ENCODE measurements at places on chromosomes 4 and X.

- DNase-seq, result no peak
Observed at GRCh38 chr4:174352061-174352819, 68.5 kb downstream of the CEP44 start.

- DNase-seq, result no peak
Observed at GRCh38 chr4:119570401-119570800, 58.2 kb downstream of the PDE5A start.

DNA sequence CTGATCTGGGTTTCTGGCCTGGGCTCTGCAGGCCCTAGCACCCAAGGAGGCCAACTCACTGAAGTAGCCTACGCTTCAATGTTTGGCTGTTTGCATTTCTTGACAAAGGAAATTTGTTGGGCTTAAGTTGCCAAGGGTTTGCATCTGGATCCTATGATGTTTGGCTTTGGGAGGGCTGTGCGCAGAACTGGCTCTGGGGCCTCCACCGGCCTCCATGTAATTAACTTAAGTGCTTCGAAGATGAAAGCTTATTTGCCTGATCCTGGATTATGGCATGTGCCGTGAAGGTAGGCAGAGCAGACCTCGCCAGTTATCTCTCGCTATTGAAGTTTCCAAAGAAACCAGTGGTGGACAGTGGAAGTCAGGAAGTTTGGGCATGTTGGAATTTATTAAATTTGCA, 124.3 kb upstream of the STX18 start:
- DNase-seq, result no peak

DNA sequence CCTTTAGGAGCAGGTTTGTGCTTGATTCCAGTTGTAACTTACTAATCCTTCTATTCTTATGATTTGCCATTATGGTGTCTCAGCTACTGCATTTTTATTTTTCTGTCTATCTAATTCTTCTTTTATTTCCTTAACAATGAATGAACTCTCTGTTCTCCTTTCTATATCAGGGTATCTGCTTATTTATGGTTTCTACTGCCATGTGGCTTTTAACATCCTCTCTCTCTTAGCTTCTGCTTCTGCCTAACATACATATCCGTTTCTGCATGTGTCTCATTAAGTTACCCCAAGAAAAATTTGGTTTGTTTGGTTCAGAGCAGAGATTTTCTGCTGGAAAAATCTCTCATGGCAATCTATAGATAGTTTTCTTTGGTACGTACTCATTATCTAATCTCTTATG, 614.4 kb downstream of the RPA4 start:
- DNase-seq, result no peak

DNA sequence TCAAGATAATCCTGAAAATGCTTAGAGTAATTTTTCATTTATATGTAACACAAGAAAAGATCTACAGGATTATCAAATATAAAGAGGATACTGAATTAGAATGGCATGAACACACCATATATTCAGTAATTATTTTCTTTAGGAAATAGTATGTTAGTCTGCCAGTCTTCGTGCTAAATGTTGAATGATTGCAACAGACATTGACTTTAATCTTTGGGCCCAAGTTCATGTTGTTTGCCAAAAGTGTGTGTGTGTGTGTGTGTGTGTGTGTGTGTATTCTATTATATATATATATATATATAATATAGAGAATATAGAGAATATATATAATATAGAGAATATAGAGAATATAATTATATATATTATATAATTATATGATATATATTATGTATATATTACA, 186.6 kb downstream of the TMEM47 start:
- DNase-seq, result no peak

GRCh38 chr4:188175288-188175687, 36.0 kb downstream of the TRIML1 start:
- no peak for DNase-seq

- no peak for DNase-seq
Observed at GRCh38 chr4:10565166-10565780, 108.0 kb upstream of the ZNF518B start.

GRCh38 chrX:150268839-150269355, 94.2 kb upstream of the MAMLD1 start:
- no peak for DNase-seq

- no peak for DNase-seq
Observed at GRCh38 chr4:151215295-151215694, 61.7 kb upstream of the PRSS48 start.

GRCh38 chrX:24498181-24498580, 33.1 kb downstream of the PDK3 start:
- DNase-seq, result no peak

DNA sequence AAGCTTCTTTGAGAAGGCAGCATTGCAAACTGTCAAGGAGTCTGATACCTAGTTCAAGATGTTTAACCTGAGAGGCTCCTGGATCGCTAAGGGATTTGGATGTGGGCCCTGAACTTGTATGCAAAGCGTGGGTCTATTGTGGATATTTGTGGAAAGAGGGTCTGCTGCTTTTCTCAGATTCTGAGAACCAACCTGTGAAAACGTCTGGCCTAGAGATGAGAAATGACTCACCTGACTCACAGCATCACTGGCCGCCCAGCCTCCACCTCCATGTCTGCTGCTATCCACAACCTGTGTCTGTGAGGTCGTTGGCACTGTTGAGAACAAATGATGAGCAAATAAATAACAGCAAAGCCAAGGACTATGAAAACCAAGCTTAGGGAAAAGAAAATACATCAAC, 33.3 kb upstream of the PROM1 start:
- DNase-seq, result no peak

- DNase-seq, result no peak
Observed at GRCh38 chr4:139300431-139301112, 733 bp upstream of the NAA15 start.

DNA sequence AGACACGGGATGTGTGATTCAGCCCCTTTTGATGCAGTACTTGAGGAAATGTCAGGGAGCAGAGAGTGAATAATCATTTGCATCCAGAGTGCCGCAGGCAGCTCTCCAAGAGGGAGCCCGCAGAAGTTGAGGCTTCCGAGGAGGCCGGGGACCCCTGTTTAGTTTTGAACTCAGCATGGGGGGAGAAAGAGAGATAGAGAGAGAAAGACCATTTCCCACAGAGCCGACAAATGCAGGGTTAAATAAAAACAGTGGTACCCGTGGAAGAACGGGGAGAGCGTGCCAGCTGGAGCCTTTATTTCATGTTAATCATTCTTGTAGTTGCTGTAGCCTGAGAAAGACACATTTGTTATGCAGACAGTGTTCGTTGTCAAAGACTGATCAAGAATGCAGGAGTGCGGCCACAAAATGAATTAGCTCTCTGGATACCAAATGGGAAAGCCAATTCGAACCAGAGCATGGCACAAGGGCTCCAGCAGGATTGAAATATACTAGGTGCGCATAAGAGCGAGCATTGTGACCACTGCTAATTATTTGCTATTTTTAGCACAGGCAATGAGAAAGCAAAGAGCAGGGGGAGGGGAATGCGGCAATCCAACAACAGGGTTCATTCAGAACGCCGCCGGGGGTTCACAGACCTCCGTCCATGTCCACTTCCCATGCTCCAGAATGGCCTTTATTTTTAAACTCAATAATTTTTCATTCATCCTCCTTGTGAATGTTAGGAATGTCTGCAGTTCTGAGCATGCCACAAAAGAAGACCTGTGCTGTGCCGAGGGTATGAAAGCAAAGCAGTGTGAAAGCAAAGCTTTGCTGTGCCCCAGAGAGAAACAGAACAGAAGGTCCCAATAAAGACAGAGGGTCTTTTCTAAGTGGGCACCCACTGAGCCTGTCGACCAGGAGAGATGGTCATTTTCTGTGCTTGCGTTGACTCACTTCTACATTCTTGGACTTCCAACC, 243.9 kb upstream of the VCX3A start:
- no peak for DNase-seq

DNA sequence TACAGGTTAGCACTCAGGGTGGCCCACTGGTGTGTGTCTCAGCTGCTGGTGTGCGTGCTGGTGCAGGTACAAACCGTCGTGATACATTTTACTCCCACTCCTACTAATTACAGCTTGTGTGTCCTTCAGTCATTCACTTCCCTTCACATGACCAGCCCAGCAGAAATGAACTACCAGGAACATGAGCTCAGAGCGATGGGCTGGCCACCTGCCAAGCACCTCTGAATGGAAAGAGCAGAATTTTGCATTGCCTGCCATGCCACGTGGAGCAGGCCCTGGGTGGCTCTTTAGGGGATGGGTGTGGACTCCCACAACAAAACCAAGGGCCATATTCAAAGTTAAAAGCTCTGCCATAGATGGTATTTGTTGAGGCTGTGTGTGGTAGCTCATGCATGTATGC, 58.9 kb upstream of the PGM2 start:
- no peak for DNase-seq

GRCh38 chr4:154511981-154512380, 20.4 kb upstream of the DCHS2 start:
- no peak for DNase-seq

GRCh38 chr4:577499-578450, 1.7 kb upstream of the TMEM271 start:
- no peak for DNase-seq

DNA sequence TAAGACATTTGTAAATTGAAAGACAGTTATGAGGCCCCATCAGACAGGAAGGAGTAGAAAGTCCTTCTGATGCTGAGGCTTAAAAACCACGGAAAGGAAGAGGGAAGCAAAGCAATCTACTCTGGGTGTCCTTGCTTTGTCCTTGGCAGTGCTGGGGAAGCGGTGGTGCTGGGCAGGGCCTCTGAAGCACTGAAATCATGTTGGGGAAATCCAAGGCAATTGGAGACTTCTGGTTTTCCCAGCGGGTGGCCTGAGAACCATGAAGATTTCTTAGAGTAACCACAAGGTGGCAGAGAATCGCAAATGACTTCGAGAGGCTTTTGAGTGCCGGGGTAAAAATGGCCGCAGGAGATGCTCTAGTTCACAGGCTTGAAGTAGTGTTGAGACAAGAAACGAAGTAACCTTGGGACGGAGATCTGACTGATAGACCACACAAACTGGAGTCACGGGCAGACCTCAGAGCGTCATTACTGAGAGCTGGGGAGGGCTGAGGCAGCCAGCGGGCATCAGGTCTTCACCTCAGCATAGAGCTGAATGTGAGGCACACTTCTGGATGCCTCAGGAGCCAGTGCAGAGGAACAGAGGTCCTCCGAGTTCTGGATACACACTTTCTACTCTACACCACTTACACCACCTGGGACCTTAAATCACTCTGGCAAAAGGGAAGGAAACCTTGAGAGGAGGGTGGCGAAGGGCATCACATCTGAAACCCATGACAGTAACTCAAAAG, 130.7 kb upstream of the GPRIN3 start:
- DNase-seq, result no peak

DNA sequence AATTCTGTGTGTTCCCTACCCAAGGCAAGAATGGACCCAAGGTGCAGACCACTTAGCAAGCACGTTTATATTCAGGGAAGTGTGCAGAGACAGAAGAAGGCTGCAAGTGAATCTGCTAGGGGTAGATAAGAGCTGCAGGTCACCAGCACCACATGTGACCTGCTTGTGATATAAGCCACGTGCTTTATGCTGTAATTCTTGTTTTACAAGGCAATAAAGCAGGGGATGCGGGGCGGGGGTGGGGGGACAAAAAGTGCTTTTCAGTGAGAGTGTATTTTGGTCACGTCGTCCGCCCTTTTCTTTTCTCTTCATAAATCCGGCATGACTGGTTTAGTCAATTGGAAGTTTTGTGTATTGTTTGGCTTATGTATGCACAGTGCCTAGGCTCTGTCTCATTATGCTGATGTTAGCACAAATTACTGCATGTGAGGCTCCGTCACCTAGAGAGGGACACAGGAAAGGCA, 192.7 kb downstream of the RBMX2 start:
- DNase-seq, result no peak

- no peak for DNase-seq
Observed at GRCh38 chr4:185775792-185776555, 36.0 kb downstream of the SORBS2 start.

- DNase-seq, result no peak
Observed at GRCh38 chr4:11404431-11404830, 24.3 kb downstream of the HS3ST1 start.

- no peak for DNase-seq
Observed at GRCh38 chr4:61473306-61473705, 273.2 kb downstream of the ADGRL3 start.

GRCh38 chrX:154399527-154400368, 1.6 kb downstream of the RPL10 start:
- DNase-seq, result no peak

DNA sequence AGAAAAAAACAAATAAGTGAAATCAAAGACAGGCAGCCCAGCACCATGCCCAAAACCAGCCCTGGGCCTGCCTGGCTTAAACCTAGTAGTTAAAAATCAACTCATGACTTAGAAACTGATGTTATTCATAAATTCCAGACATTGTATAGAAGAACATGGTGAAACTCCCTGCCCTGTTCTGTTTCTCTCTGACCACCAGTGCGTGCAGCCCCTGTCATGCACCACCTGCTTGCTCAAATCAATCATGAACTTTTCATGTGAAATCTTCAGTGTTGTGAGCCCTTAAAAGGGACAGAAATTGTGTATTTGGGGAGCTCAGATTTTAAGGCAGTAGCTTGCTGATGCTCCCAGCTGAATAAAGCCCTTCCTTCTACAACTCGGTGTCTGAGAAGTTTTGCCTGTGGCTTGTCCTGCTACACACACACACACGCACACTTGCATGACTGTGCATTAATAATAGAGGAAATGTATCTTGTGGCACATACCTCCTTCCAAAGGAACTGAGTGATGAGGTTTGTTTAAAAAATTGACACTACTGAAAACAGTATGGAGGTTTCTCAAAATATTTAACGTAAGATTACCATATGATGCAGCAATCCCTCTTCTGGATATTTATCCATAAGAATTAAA, 39.2 kb upstream of the UGT2B7 start:
- no peak for DNase-seq

- DNase-seq, result peak; percentile 5
Observed at GRCh38 chrX:64975491-64975890, 759 bp downstream of the ZC4H2 start.

DNA sequence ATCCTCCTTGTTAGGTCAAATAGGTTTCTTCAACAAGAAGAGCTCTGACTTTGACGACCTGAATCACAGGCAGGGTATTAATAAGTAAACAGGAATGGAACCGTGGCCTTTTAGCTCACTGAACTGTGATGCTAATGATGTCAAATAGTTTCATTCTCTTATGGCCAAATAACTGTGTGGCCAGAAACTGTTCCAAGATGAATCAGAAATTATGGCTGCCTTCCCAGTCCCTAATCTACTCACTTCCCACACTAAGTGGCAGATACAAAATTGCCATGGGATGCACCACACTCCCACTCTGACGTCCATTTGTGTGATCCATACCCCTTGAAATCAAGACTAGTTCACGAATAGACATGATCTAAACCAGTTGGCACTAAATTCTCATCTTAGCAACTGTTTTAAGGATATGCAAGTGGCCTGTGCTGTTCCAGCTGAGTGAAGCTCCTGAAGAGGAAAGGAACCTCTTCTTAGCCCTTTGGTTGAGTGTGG, 455.4 kb downstream of the IL15 start:
- DNase-seq, result no peak
